ENCODE measurements at places on chromosomes 4 and X.

- no peak for DNase-seq
Measured at GRCh38 chrX:47568656-47569295, 7.8 kb downstream of the ARAF start.

GRCh38 chr4:6121941-6122340 lies 78.4 kb downstream of the JAKMIP1 start:
- DNase-seq, result no peak

DNA sequence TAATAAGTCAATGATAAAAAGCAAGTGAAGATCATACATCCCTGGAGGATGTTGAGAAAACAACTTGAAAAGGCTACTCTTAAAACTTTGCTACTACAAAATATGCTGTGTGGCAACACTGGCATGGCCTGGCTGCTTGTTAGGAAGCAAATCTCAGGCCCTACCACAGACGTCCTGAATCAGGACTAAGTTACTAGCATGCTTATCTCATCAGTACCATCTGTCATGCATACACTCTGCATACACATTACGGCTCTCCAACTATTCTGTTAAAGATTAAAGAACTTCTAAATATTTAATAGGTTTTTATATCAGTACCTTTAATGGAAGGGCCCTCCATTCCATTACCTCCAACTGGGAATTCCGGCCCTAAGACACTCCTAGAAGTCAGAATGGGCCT lies 8.2 kb downstream of the PAPSS1 start:
- no peak for DNase-seq

GRCh38 chr4:190020790-190021717 lies 6.0 kb downstream of the FRG2 start:
- no peak for DNase-seq

DNA sequence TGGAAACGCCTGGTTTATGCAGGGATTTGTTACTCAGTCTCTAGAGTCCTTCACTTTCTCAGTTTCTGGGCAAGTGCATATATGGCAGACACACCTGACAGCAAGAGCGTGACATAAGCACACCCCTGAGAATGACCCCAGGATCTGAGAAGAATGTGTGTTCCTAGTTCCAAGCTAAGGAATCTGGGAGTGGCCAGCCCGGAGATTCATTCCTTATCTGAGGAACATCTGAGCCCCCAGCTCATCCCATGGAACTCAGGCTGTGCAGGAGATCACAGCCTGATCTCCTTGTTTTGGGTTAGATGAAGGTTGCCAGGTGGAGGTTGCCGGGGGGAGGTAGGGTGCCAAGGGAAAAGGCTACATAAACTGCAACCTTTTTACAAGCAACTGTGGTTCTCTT lies 23.8 kb upstream of the KIAA0232 start:
- DNase-seq, result no peak

GRCh38 chr4:26779224-26779623 lies 81.4 kb upstream of the STIM2 start:
- no peak for DNase-seq

DNA sequence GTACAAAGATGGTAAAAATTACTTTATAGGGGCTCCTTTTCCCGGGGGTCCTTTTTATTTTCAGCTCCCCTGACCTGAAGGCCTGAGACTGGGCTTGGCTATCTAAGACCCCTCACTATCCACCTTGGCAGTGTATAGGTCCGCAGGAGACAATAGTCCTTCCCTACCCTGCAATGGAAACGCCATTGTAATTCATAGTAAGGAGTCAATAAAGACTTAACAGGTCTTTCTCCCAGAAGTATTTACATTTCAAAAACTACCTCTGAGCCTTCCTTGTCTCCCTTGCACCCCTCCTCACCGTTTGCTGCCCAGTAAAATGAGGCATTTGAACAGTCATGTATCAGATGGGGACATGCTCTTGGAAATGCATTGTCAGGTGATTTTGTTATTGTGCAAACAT lies 401.2 kb upstream of the CNKSR2 start:
- no peak for DNase-seq
